Stimulated activated CD4-positive, alpha-beta T cell treated with anti-CD3 and anti-CD28 coated beads, Interleukin-1b, Interleukin-23, amount 100 ng/mL, for 4 hours (primary cell): ENCODE measurements at places on chromosomes 6 and 20.

GRCh38 chr6:168136001-168136400, 57.0 kb upstream of the FRMD1 start:
- no peak for DNase-seq

GRCh38 chr6:36616893-36617521, 22.8 kb downstream of the SRSF3 start:
- no peak for DNase-seq

GRCh38 chr6:28488916-28489365, 26.7 kb downstream of the GPX6 start:
- DNase-seq, result peak; percentile 14

GRCh38 chr6:168363811-168364792, 44.5 kb upstream of the DACT2 start:
- no peak for DNase-seq

DNA sequence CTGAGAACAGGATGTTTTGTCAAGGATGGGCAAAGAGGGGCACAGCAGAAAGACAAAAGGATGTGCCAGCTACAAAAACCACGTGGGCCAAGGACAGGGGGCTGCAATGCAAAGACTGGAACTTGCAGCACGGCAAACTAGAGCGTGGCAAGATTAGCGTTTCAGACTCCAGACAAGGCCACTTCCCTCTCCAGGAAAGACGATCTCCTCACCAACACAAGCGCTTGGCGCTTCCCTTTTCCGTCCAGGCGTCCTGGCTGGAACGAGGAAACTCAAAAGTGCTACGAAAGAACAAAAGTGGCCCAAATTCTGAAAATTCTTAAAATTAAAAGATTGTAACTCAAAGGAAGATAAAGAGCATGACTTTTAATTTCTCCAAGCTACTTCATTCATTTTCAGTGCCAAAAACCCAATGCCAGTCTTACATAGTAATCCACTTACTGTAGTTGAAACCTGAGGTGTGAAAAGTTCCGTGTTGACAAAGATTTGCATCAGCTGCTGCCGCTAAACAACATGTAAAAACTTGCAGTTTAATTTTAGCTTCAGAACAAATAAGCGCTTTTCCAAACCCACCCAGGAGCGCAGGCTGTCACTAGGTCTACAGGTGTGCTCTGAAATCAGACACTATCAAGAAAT, 207.1 kb upstream of the RREB1 start:
- no peak for DNase-seq
